EL (cell line): ENCODE measurements at places on chromosomes 2 and 18.

GRCh38 chr2:48528431-48528830 is 1.5 kb upstream of the STON1 start:
- DNase-seq = no peak

DNA sequence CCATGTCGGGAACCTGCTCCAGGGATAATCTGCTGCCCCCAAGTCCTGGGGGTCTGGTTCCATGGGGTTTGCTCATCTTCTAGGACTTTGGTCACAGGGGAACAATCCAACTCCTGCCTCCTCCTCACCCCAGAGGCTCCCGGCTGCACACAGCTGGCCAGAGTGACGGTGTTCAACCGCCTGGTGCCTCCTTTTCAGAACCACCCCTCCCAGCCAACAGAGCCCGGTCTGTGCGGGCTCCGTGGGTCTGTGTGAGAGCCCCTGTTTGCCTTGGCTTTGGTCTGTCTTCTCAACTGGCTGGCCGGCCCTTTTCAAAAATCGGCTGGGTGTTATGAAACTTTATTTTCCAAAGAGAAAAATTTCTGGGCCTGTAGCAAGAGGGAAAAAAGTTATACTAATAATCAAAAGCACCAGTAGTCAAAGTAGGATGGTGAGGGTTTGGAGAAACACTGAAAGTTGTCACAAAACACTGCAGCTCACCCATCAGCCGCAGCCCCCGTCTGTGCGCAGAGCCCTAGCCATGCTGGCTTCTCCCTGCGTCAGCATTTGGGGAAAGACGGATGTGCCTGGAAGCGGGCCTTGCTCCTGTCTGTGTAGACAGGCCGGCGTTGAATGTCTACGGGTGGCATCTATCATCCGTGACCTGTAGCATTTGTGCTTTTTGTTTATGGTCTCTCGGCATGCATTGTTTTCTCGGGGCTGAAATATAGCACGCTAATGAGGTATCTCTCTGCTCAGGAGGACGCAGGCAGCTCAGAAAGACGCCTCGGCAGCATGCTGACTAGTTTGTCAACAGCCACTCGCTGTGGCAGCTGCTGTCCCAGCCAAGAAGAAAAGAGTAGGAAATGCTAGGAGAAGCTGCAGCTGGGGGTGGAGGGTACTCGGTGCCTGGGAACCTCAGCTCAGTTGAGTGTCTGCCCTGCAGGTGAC is 138.6 kb downstream of the GLI2 start:
- DNase-seq = no peak

DNA sequence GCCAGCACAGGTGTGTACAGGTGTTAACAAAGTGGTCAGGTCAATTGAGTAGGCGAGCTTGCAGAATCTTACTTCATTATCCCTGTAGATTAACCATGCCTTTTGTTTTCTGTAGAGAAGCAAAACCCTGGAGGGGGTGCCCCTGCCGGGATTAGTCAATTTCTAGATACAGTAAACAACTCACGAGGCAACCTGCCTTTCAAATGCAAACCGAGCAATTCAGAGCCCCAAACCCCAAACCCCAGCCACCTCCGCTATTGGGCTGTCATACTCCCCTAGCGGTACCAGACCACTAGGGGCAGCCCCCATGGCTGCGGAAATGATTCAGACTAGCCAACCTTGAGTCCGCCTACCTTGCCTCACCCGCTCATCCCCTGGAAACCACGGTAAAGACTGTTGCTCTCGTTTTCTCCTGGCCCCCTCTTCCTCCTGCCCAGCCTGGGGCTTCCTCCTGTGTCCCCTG is 61.4 kb upstream of the KIF5C start:
- no peak for DNase-seq

DNA sequence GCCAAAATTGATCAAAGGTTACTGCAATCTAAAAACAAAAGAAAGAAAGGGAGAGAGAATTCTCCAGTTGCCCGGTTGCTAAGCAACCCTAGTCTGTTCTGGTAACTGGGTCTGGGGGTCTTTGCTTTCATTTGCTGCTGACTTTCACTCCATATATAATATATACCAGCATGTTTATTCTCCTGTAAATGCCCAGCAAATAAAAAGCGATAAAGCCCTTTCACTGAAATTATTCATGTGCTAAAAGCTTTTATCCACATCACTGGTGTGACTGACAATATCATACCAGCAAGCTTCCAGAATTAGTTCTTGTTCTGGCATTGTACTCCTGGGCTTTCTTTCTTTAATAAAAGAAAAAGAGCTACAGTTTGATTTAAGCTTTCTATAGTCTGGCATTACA is 75.5 kb upstream of the ST8SIA3 start:
- no peak for DNase-seq

DNA sequence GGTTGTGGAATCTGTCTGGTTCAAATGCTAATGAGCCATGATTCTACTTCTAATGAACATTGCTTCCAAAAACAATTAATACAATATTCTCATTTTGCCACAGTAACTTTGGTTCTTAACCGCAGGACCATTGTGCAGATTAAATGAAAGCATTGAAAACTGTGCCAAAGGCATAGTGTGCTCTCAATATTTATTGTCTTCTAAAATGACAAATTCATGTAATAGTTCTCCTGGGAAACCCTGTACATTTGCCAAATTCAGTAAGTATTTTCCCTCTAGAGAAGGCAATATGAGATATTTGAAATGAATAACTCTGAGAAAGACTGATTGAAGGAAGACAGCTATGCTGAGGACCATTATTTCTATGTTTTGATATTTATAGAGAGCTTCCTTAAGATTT is 246.3 kb downstream of the CCDC102B start:
- no peak for DNase-seq

GRCh38 chr2:75564026-75564688 is 3.4 kb upstream of the EVA1A start:
- DNase-seq = no peak

GRCh38 chr18:51279367-51279984 is 82.0 kb upstream of the MEX3C start:
- DNase-seq = no peak

DNA sequence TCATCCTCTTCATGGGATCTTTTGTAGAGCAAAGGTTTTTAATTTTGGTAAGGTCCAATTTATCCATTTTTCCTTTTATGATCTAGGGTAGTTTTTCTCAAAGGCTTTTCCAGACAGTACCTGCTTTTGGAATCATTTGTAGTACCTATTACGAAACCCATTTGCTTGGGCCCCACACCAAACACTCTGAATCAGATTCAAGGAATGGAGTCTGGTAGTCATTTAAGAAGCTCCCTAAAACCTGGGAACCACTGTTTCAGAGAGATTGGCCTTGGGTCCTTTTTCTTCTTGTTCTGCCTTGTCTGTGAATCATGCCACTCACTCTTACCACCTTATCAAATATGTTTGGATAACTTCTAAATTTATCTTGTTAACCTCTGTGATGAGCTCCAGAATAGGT is 40.3 kb downstream of the OSBPL6 start:
- peak; percentile 22 for DNase-seq

GRCh38 chr18:48891721-48892120 is 59.0 kb downstream of the SMAD7 start:
- no peak for DNase-seq

DNA sequence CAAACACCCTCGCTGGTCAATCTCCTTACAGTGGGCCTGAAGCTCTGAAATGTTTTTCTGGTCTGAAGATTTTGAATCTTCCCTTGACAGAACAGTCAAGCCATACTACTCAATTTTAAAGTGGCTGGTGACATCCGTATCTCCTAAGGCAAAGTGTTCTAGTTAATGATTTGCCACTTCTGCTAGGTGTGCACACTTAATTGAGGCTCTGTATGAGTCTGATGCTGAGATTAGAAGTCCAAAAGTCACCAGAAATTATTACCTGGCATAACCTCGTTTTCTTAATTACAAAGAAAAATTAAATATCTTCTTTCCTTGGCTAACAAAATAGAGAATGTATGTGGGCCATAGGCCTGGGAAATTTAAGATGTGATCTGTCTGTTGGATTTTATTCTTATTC is 104.1 kb downstream of the DPP10 start:
- no peak for DNase-seq

GRCh38 chr2:9463698-9464034 is 10.7 kb upstream of the IAH1 start:
- DNase-seq = peak; percentile 31

GRCh38 chr2:204860274-204860673 is 315.0 kb downstream of the PARD3B start:
- no peak for DNase-seq

DNA sequence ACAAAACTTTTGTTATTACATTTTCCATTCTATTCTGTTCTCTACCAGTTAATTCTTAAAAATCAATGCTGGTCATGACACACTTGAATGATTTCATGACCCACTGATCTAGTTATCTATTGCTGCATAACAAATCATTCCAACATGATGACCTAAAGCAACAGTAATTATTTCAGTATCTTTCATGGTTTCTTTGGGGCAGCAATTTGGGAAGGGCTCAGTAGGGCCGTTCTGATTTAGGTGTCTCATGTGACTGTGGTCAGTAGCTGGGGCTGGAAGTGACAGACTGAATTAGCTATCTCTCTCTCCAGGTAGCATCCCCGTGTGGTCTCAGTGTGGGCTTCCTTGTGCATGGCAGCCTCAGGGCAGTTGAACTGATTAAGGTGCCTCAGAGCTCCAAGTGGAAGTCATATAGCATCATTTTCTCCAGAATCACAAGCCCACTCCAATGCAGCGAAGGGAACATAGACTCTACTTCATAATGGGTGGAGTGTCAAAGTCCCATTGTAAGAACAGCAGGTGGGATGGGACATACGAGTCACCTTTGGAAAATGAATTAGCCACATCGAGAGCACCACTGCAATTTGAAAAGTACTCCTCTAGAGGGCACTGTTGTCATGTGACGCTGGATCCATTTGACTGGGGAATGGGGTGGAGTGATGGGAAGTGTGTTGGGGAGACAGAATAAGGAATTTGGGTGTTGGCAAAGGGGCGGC is 39.1 kb upstream of the FAM136A start:
- peak; percentile 55 for DNase-seq
